Caudate nucleus (tissue), 63 donors: ENCODE measurements at places on chromosomes 1 and 21.

- DNase-seq = no peak
Observed at GRCh38 chr1:228060458-228061190, 21.9 kb upstream of the ARF1 start.

- no peak for DNase-seq
Observed at GRCh38 chr1:194833111-194833510, 1646.7 kb upstream of the B3GALT2 start.

DNA sequence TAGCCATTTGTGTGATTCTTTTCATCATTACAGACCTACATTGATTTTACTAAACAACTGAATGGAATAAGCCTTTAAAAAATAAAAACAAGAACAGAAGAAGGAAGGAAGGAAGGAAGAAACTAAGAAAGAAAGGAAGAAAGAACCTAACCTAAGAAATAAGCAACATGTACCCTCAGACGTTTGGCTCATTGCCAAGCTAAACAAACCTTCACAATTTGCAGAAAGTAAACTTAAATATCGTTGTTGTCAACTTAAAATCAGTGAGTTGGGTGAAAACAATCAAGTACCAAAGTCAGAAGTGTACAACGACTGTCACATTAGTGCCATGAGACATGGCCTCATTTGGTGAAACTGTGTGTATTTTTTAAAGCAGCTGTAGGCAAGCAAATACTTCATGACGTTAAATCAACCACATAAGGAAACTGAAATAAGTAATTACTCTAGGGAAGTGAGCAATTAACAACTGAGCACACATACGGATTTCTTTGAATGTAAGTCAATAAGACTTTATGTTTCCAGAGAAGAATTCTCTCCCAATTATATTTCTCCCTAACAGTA, 313.1 kb upstream of the TMPRSS15 start:
- no peak for DNase-seq

DNA sequence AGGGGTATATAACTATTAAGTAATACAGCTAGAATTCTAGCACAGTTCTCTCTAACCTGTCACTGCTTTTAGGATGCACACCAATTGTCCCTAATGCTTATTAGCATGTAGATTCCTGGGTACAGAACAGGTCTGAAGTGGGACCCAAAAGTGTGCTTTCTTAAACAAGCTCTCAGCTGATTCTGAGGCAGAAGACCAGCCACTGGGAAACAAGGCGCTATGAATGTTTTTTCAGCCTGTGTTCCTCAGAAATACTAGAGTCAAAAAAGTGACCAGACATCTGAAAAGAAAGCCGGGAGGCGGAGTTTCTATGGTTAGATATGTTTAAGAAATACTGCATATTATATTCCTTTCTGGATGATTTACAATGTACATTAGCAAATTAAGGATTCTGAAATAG, 1.8 kb downstream of the PEF1 start:
- DNase-seq = no peak

DNA sequence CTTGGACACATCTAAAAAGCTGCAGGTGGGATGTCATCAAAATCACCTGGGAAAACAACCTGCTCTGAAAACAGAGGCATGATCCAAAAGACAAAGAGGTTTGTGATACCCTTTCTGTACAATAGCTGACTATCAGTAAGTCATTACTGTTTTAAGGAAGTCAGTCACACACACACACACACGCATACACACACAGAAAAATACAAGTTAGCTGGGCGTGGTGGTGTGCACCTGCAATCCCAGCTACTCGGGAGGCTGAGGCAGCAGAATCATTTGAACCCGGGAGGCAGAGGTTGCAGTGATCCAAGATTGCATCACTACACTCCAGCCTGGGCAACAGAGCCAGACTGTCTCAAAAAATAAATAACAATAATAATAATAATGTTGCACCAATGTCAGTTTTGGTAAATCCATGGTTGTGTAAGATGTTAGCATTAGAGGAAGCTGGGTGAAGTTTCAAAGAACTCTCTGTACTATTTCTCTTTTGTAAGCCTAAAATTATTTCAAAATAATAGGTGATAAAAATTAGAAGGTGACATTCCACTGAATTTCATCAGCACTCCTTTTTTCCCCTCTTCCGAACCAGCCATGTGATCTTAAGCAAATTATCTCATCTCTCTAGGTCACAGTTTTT, 9.9 kb upstream of the HLCS start:
- no peak for DNase-seq

GRCh38 chr1:80657044-80657643, 1143.6 kb upstream of the ADGRL2 start:
- DNase-seq = no peak

- no peak for DNase-seq
Observed at GRCh38 chr1:13816016-13816760, 116.2 kb downstream of the PRDM2 start.

DNA sequence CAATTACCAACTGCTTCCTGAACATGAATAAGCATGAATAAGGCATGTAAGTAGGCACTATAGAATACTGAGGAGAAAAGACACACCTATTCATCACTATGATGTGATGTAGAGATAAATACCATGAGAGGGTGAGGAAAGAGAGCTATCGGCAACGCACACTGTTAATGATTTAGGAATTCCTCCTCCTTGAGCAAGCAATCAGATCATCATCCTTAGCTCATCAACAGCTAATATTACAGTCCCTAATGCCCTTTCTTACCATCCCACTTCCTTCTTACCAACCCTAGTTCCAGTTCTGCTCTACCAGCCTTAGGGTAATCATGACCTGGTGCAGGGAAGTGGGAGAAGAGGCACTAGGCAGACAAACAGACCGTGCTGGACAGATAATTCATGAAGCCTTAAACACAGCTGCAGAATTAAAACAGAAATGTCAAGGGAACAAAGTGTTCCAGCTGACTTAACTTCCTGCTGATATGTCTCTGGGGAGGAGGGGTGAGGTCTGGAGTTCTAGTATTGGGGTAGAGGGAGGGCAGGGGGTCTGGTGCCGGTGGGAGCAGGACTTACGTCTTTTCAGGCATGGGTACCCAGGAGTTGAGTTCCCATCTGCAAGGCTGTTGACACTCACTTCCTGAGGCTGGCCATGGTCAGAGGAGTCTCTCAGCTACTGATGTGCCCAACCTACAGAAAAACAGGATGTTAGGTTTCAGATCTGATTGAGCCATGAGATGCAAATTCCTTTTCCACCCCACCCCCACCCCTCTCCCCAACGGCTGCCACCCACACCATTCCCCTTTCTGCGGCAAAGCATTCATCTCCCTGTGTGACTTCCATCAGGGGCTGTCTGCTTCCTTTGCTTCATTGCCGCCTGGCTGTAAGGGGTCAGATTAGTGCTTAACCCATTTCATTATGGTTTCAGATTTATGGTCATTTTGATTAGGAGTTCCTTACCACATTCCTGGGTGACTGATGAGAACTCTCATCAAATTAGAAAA, 12.6 kb upstream of the RCSD1 start:
- peak; percentile 26 for DNase-seq

DNA sequence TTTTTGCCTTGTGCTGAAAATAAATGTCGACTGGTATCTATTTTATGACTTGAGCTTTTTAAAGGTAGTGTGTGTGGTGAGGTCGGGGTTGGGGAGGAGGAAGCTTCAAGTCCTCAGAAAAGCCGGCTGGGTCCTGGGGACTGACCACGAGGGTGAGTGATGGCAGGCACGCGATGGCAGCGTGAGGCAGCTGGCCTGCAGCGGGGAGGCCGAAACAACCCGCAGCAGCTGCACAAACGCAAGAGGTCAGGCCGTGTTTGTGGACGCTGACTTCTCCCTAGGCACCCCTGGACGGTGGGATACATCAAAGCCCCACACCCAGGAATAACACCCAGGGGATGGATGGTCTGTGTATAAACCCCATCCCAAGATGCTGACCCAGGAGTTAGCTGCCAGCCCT, 51.4 kb downstream of the ZBTB18 start:
- DNase-seq = no peak

DNA sequence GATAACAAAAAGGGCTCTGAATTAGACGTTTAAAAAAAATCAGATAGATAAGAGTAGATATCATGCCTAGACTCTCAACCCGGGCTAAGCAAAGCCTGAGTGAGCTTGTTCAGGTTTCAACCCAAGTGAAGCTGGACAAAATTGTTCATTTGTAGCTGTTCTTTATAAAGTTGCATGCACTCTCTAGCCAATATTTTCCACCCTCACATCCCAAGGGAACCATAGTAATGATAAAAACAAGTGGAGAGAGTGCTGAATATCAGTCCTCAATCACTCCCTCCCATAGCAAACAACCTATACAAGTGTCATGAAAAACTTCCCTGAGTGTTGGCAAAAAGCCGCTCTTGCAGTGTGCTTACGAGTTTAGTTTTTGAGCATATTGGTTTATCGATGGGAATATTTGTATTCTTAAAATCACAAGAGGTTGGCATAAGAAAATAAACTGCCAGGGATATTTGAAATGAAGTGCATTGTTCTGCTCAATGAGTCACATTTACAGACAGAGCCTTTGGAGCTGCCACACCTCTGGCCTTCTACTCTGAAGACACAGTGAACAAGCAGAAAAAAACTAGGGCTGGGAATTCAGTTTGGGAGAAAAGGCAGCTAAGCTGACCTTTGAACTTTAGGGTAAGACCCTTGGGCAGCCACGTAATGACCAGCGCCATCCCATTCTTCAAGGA, 2.2 kb upstream of the CLCA2 start:
- no peak for DNase-seq

DNA sequence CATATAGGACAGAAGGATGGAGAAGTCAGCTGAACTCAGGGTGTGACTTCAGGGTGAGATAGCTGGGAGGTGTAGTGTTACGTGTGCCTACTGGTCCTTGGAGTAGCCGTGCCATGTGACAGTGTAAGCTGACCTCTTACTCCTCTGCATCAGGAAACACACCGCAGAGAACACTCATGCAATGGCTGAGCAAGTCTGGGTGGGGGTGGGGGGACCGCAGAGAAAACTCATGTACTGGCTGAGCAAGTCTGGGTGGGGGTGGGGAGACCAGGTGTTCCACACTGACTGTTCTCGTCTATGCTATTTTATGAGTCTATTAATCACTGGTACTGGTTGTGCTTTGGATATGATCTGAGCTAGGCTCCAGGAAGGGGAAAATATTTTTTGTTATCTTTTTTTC, 233.1 kb downstream of the PAPPA2 start:
- no peak for DNase-seq

DNA sequence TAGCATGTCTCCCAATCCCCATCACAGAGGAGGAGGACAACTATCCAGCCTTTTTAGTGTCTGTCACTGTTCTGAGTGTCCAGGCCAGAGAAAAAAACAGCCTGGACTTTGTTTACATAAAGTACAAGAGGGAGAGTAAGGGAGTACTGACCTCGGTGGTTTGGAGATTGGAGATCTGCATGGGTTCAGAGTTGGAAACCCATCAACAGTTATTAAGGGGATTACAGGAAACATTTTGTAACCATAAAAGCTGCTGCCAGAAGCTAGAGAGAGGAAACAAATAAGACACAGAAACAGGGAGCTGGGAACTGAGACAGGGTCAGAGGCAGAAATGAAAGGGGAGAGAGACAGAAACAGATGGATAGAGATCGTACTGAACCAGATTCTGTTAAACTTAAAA, 131.5 kb upstream of the CTTNBP2NL start:
- DNase-seq = no peak
